Dorsolateral prefrontal cortex (tissue), 122 donors: ENCODE measurements at places on chromosomes 1 and 21. TPM values are rescaled to one million over a fixed set of nuclear protein-coding genes. Genes with fewer than 3 reads are reported as not detected.

- no peak for DNase-seq
These were observed 16.2 kb downstream of the HAX1 start for GRCh38 chr1:154288661-154289060.

Gene ESRRG
- 25.1 TPM for total RNA-seq

Gene ADGRB2
- 170 TPM for total RNA-seq

DNA sequence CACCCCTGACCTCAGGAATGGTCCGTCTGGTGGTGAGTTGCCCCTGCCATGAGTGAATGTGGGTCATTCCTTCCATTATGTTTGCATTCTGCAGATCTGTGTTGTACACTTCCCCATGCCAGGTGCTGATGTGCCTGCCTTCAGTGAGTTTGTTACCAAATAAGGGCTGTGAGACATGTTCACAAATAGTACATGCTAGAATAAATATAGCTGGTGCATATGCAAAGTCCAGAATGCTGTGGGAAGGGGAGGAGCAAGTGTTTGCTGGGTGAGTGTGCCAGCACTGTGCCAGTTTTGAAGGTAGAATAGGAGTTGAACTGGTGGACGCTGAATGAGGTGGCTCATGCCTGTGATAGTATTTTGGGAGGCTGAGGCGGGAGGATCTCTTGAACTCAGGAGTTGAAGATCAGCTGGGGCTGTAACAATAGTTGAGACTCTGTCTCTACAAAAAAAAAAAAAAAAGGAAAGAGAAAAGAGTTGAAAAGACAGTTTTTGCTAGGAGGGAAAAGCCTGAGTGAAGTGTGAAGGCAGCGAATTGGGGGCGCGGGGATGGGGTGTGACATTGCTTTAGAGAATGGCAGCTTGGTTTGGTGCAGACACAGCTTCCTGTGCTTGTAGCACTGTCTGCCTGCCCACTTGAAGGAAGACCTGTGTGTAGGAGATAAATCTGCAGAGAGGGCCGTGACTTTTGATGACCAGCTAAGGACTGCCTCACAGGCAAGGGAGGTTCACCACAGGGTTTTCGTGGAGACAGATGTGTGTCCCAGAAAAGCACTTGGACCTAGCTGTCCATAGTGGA lies 61.1 kb downstream of the LGR6 start:
- no peak for DNase-seq

Gene MAP1LC3C
- total RNA-seq, result not detected

Gene HLX
- total RNA-seq, result 1.3 TPM

GRCh38 chr1:205832326-205832751 lies 17.6 kb downstream of the PM20D1 start:
- no peak for DNase-seq

Gene ENAH
- 77.7 TPM for total RNA-seq

Gene C1QTNF12
- 1.8 TPM for total RNA-seq
